Activated CD8-positive, alpha-beta memory T cell treated with anti-CD3 and anti-CD28 coated beads, Interleukin-2, amount 10 ng/mL, durations not matched to agents 7 days and 5 days (primary cell): ENCODE measurements at places on chromosomes 7 and 10. TPM values are rescaled to one million over a fixed set of nuclear protein-coding genes. Genes with fewer than 3 reads are reported as not detected.

The SGCE gene
- total RNA-seq, result 3.2 TPM

DNA sequence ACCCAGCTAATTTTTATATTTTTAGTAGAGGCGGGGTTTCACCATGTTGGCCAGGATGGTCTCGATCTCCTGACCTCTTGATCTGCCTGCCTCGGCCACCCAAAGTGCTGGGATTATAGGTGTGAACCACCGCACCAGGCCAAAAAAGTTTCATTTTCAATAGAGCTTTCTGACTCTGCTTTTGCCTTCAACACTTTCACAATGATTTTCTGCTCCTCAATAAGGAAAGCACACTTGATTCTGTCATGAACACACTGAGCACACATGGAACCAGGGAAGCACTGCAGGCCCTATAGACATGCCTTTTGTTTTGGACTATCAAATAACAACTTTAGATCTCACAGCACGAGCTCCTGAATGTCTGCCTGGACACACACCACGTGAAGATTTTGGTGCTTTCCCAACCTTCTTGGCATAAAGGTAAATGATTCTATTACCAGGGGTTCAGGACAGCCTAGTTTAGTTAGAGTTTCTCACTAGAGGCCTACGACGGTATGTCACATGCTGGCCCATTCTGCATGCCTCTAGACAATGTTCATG lies 8.0 kb downstream of the RRP12 start:
- peaks cover 7% of the 10 kb centered on the region for H3K4me1 ChIP-seq
- DNase-seq, result no peak
- H3K4me3 ChIP-seq, result no peak overlapping the region
- H3K27me3 ChIP-seq, result no peaks in the 10 kb centered on the region

DNA sequence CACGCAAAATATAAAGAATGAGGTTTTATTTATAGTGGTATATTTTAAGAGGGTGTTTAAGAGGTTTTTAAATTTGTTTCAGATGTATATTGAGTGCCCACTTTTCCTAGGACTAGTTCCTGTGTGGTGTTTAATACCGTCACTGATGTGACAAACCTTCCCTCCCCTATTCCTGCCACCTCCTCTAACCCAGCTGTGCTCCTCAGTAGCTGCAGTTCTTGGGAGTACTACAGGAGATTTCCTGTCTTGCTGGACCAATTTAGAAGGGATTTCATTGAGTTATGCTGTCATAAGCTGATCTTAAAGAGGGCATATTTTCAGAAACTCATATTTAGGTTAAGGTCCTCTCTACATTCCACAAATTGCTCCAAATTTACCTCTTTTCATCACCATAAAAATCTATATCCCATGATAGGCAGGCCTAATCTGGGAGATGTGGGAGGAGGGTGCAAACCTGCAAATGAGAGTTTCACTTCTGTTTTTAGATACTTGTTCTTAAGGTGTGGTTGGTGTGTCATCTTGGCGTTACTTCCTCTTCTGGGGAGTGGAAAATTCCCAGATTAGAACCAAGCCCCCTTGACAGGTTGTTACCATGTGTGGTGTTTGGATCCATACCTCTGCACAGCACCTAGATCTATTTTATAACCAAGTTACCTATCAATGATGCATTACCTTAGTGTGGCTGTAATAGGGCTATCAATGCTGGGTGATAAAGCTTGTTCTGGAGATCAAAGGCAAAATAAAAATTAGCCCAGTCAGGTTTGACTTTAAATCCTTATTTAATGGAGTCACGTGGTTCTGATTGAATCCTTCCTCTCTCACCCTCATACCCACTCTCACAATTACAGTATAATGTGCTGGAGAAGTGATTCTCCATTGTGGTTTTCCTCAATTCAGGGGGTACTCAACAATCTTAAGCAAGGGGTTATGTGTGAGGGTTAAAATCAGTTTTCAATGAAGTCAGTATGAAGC lies 141.1 kb downstream of the CDK14 start:
- H3K36me3 ChIP-seq, result no peaks in the 10 kb centered on the region
- no peaks in the 10 kb centered on the region for H3K27me3 ChIP-seq
- H3K4me3 ChIP-seq, result no peak overlapping the region
- no peak for DNase-seq
- no peaks in the 10 kb centered on the region for H3K4me1 ChIP-seq

DNA sequence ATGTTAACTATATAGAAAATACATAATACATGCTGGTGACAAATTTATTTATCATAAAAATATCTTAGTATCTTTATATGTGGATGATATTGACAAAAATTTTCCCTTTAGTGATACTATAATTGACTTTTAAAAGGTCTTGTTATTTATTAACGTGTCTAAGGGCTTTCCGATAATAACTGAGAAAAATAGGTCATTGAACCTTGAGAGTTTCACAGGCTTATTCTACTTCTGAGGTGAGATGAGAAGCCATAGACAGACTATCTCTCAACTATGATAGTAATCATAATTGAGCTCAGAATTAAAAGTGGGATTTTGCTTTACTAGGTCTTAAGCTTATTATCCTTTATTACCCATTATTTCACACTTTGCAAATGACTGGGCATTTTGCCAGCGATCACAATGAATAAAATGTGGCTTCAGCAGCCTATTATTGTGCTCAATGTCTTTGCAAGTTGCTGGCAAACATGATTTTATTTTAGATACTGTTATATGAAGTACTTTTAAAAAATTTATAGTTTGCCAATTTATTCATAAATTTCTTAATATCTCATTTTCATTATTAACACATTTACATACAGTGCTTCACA lies 574.5 kb downstream of the ZWINT start:
- no peak overlapping the region for H3K27ac ChIP-seq
- H3K4me3 ChIP-seq, result no peak overlapping the region
- DNase-seq, result no peak
- no peaks in the 10 kb centered on the region for H3K36me3 ChIP-seq
- no peaks in the 10 kb centered on the region for H3K27me3 ChIP-seq

- H3K4me3 ChIP-seq, result no peak overlapping the region
- H3K27me3 ChIP-seq, result peaks cover 11% of the 10 kb centered on the region
- no peak overlapping the region for H3K27ac ChIP-seq
- DNase-seq, result no peak
- H3K4me1 ChIP-seq, result no peaks in the 10 kb centered on the region
- H3K36me3 ChIP-seq, result no peaks in the 10 kb centered on the region
Measured at GRCh38 chr7:141304291-141304690, 230.4 kb downstream of the TMEM178B start.

DNA sequence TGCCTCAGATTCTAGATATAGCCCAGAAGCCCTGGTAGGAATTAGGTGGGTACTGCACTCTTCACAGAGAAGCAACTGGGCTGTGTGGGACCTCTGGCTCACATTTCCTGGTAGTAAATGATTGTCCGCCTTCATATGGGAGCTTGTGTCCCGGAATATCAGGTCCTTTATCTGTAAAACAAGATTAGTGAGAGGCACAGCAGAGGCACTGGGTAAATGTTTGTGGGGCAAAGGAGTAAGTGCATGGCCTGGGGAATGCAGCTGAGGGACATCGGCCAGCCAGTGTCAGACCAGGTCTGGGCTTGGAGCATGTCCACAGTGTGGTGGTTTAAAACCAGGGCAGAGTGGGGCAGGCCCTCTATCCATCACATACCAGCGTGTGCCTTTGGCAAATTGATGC lies 323.3 kb upstream of the ZMIZ1 start:
- H3K4me3 ChIP-seq, result no peak overlapping the region
- H3K27ac ChIP-seq, result no peak overlapping the region
- H3K4me1 ChIP-seq, result peaks cover 2% of the 10 kb centered on the region
- DNase-seq, result no peak

- H3K4me1 ChIP-seq, result no peaks in the 10 kb centered on the region
- no peak for DNase-seq
- no peaks in the 10 kb centered on the region for H3K36me3 ChIP-seq
Measured at GRCh38 chr10:83222832-83223742, 916.2 kb upstream of the GHITM start.

DNA sequence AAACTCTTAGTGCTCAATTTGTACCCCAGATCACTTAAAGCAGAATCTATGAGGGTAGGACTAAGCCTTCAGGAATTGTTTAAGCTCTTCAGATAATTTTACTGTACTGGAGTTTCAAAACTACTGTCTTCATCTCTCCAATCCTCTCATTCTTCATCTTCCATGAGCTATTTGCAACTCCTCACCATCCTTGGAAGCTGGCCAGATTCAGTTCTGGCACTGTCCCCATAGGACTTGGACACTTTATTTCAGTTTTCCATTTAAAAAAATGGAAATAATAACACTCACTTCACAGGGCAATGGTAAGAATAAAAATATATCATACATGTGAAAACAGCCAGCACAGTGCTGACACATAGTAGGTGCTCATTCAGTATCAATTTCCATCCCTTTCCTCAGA lies 74.6 kb downstream of the PPP1R17 start:
- H3K4me3 ChIP-seq, result no peak overlapping the region
- no peaks in the 10 kb centered on the region for H3K4me1 ChIP-seq
- H3K27ac ChIP-seq, result no peak overlapping the region
- no peaks in the 10 kb centered on the region for H3K36me3 ChIP-seq
- no peaks in the 10 kb centered on the region for H3K27me3 ChIP-seq

DNA sequence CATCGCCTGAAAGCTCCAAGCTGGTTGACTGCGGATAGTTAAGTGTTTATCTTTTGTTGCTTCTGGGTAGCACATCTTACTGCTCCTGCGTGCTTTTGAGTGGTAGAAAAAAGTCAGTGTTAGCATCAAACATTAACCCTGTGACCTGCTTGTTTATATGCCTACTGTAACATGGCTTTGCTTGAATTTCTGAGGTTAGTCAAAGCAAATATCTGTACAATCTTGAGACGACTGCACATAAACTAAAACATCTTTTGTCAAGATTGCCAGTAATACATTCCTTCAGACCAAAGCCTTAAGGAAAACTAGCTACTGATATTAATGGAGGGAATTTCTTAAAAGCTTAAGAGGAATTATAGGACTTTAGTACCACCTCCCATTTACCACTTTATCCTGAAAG lies 163.7 kb downstream of the BAMBI start:
- no peaks in the 10 kb centered on the region for H3K27me3 ChIP-seq
- no peaks in the 10 kb centered on the region for H3K4me1 ChIP-seq
- H3K4me3 ChIP-seq, result no peak overlapping the region

GRCh38 chr10:84329196-84329611 lies 815 bp downstream of the CCSER2 start:
- H3K27ac ChIP-seq, result peak overlapping the region; percentile 98
- H3K36me3 ChIP-seq, result peaks cover 1% of the 10 kb centered on the region
- peaks cover 42% of the 10 kb centered on the region for H3K4me1 ChIP-seq
- peak; percentile 89 for DNase-seq
- peak overlapping the region; percentile 82 for H3K4me3 ChIP-seq
